ENCODE measurements at places on chromosomes 16 and 17.

DNA sequence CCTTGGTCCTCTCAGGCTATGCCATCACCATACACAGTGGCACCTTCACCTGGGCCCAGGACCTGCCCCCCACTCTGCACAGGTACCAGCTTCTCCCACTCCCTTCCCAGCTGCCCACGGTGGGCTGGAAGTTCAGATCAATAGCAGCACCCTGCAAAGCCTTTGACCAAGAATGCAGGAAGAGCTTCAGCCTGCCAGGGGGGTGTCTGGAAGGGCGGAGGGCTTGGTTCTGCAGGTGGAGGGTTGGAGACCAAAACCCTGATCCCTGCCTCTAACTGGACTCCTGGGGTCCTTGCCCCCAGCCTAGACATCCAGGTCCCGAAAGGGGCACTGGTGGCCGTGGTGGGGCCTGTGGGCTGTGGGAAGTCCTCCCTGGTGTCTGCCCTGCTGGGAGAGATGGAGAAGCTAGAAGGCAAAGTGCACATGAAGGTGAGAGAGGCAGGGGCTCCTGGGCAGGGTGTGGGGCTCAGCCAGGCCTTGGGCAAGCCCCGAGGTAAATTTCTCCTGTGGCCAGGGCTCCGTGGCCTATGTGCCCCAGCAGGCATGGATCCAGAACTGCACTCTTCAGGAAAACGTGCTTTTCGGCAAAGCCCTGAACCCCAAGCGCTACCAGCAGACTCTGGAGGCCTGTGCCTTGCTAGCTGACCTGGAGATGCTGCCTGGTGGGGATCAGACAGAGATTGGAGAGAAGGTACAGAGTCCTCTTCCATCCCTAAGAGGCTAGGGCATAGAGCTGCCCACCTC, 34.3 kb downstream of the ABCC3 start:
- DNase-seq, result no peak

GRCh38 chr17:50220811-50221210, 19.4 kb upstream of the COL1A1 start:
- no peak for DNase-seq

- no peak for DNase-seq
Observed at GRCh38 chr17:46815474-46816353, 2.8 kb downstream of the WNT3 start.

- no peak for DNase-seq
Observed at GRCh38 chr17:6753006-6753445, 2.8 kb upstream of the XAF1 start.

- no peak for DNase-seq
Observed at GRCh38 chr17:7005716-7006115, 6.7 kb upstream of the RNASEK start.

DNA sequence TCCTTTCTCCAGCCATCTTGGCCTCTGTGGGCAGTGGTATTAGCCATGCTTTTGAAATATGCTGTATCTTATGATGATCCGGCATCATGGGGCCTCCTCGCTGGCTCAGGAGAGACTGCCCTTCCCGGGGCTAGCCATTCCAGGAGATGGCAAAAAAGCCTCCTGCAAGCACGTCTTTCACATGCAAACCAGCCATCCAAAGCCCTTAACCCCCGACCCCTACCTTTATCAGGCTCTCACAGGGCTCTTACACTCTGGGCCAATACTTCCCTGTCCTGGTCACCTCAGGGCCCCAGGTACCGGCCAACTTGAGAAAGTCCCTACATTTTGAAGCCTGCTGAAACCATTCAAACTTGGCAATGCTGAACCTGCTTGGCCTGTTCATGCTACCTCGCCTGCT, 36.4 kb downstream of the MYH13 start:
- no peak for DNase-seq

- no peak for DNase-seq
Observed at GRCh38 chr17:65584604-65585521, 23.4 kb upstream of the AXIN2 start.

DNA sequence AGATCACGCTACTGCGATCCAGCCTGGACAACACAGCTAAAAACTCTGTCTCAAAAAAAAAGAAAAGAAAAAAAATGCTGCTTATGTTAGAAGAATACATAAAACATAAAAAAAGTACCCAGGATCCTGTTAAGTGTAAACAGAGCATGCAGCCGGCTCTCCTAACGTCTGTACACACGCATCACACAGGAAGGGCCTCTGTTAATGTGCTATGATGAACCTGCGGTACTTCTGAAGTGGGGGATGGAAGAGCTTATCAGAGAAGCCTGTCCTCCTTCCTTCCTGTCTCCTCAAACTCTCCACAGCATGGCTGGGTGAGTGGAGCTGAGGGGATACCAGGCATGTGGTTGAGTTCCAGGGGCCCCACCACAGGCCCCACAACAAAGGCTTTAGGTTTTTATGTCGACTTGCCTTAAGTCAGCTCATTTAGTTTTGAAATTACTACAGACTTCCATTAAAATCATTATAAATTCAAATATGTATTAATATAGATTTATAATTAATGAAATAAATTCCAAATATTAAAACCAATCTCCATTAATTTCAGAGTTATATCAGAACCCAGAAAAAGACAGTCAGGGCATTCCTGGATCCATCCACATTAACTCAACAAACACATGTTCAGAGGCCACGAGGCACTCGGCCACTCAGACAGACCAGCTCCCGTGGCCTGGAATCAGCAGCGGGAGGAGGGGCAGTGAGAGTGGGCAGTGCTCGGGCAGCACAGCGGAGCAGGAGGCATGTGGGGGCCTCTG, 11.7 kb downstream of the CCDC57 start:
- DNase-seq, result peak; percentile 67

GRCh38 chr17:42980766-42981397, 517 bp downstream of the RUNDC1 start:
- peak; percentile 49 for DNase-seq

DNA sequence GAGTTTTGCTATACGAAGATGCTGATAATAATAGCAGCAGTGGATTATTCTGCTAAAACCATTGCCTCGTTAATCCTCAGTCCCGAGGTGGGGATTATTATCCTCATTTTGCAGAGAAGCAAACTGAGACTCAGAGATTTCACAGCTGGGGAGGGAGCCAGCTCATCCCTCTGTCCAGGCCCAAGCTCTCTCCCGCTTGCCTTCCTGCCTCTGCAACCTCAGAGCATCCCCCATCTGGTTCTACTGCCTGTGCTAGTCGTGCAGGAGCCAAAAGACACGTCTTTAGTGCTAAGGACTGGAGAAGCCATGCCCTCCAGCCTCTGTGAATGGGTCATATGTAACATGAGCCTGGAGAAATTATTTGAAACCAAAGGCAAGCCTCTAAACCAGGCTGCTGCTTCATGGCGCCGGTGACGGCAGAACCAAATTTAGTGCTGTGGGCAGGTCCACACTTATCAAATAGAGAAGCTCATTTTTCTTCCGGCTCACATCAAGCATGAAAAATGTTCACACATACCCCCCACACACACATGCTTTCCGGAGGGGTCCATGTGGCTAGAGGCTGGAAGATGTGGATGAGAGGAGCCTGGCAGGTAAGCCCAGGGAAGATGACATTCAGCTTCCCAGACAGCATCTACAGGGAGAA, 13.5 kb downstream of the MAPT start:
- DNase-seq, result no peak

DNA sequence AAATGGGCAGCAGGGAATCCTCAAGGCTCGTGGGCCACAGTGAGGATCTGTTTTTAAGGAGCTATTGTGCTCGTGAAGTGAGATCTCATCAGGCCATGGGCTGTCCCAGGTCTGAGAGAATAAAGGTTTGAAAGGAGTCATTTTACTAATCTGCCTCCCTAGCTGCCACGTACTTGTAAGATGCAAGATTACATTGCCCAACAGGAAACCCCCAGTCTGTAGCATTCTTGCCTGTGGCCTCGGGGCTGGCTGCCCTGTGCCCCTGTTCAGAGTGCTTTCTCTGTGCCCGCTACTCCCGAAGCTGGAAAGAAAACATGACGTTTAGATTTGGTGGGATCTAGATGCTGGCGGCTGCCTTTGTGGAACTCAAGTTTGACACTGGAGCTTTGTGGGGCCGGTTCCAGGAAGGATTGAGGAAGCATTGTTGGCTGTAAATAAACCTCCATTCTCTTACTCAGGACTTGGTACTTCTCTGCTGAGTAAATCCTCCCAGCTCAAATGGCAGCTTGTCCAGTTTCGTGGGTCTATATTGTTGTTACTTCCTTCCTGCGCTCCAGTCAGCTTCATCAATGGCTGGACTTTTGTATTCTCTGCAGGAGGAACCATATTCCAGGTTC, 21.2 kb downstream of the SAP30BP start:
- no peak for DNase-seq

GRCh38 chr17:7004398-7005253, 7.8 kb upstream of the RNASEK start:
- no peak for DNase-seq

DNA sequence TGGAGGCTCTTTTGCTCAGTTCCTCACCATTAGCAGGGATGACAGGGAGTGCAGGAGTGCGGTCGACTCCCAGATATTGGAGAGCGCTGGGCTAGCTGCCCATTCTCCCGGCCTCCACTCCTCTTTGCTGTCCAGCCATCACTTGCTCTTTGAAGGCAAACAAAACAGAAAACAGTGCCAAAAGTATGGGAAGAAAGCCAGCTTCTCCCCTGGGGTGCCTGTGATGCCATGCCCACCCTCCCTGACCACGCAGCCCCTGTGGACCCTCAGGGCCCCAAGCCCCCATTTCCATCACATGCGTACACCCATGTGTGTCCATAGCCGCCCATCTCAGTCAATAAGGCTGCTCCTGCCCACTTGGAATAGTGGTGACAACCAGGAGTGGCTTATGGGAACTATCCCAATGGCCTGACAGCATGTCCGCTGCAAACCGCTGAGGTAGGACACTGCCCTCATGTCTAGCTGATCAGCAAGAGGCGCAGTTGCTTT, 30.0 kb downstream of the MAPT start:
- no peak for DNase-seq

- peak; percentile 69 for DNase-seq
Observed at GRCh38 chr17:48678141-48678971, 44.0 kb downstream of the PRAC1 start.

DNA sequence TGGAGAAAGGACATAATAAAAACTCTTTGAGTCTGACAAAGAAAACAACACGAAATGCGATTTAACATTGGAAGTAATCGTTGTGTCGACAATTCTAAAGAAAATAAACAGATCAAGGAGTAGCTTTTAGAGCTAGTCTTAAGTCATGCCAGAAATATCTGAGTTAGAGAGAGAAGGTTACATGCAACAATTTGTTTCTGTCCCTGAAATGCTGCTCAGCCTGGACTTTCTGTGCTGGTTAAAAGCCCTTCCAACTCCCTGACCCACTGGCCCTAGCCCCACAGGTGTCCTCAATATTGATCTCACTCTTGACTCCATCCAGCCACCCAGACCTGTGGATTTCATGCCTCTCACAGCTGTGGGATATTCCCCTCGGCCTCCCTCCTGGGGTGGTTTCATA, 33.2 kb upstream of the TEX2 start:
- no peak for DNase-seq

- DNase-seq, result peak; percentile 60
Observed at GRCh38 chr17:39197380-39198185, at the start of gene CACNB1. TSS of gene CACNB1 (minus strand) at chr17:39197669. CDS start at chr17:39197495, 174 bp downstream.

GRCh38 chr17:2989855-2990254, 73.6 kb downstream of the OR1D5 start:
- DNase-seq, result no peak

DNA sequence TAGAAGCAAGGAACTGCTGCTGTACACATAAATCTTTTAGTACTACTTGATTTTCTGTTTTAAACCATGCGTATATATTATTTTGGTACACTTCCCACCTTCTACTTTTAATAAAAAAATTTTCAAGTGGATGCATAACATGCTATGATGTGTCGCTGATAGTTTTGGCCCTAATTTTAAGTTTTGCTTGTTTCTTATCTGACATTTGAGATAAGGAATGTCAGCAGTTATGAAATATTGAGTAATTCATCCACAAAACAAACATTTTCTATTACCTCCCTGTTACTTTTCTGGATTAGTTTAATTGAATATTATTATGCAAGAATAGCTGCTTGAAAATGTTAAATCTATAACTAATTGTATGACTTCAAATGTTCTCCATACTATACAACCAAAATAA, 35.8 kb downstream of the N4BP1 start:
- DNase-seq, result no peak

GRCh38 chr16:57997528-57998265, 2.8 kb downstream of the ZNF319 start:
- DNase-seq, result no peak

DNA sequence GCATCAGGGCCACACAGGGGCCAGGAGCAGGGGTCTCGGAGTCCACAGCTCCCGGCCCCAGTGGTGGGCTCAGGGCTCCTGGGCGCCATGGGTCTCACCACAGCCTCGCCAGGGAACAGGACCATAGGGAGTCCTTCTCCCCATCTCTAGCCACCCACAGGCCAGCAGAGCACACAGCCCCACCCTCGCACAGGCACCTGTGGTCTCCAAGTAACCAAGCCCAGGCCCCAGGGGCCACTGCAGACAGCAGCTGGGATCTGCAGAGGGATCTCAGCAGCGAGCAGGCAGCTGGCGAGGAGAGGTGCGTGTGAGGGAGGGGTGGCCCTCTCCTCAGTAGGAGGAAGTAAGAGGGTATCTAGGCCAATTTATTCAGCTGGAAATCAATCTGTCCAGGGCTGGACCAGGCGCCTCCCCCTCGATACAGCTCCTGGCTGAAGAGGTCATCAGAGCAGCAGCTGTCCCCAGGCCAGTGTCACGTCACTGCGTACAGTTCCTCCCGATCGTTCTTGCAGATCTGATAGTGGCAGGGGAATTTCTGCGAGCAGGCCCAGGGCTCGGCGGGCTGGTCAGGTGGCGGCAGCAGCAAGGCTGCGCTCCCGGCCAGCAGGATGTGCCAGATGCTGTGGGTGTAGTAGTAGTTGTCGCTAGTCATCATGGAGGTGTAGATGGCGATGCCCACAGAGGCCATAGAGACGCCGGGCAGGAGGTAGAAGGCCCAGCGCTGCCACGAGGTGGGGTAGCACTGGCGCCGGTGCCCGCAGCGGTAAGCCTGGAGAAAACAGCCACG, 1.4 kb upstream of the MRPL28 start:
- no peak for DNase-seq

DNA sequence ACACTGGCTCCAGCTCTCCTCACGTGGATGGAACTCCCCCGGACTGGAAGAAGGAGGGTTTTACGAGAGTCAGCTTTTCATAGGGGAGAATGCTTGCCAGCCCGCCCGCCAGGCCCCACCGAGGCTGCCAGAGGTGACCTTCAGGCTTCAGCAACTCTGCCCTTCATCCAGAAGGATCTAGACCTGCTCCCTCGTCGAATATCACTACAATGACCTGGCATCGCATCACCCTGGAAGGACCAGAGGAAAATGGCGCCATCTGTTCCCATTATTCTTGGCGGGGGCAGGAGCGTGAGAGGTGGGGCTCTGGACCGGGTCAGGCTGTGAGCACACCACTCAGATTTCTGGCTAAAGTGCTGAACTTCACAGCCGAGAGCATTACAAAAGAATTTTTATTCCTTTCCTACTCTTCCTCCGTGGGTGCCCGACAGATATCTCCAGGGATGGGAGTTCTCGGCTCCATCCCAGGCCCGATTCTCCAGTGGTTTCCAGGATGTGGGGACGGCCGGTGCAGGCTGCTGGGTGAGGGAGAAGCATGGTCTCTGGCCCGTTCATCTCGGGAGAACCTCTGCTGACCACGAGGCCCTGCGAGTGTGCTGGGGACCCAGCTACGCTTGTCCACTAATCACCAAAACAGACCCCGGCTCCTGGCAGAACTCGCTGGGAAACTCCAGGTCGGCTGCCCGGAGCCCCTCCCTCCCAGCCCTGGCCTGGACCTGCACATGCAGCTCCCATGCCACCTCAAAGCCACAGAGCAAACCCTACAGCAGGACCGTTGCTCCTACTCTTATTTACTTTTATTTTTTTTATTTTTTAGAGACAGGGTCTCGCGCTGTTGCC, 36.8 kb upstream of the ZNF469 start:
- no peak for DNase-seq

- DNase-seq, result no peak
Observed at GRCh38 chr17:8520981-8521380, 85.3 kb downstream of the NDEL1 start.
